CD4-positive, alpha-beta T cell treated with Interleukin-6 at 100 ng/mL for 8 hours (primary cell): ENCODE measurements at places on chromosomes 11 and 22.

- DNase-seq, result no peak
Measured at GRCh38 chr22:42984397-42984796, 30.6 kb downstream of the PACSIN2 start.

GRCh38 chr11:11987503-11988022, 20.9 kb downstream of the DKK3 start:
- no peak for DNase-seq

GRCh38 chr11:71459767-71460320, 6.8 kb downstream of the NADSYN1 start:
- DNase-seq, result no peak

DNA sequence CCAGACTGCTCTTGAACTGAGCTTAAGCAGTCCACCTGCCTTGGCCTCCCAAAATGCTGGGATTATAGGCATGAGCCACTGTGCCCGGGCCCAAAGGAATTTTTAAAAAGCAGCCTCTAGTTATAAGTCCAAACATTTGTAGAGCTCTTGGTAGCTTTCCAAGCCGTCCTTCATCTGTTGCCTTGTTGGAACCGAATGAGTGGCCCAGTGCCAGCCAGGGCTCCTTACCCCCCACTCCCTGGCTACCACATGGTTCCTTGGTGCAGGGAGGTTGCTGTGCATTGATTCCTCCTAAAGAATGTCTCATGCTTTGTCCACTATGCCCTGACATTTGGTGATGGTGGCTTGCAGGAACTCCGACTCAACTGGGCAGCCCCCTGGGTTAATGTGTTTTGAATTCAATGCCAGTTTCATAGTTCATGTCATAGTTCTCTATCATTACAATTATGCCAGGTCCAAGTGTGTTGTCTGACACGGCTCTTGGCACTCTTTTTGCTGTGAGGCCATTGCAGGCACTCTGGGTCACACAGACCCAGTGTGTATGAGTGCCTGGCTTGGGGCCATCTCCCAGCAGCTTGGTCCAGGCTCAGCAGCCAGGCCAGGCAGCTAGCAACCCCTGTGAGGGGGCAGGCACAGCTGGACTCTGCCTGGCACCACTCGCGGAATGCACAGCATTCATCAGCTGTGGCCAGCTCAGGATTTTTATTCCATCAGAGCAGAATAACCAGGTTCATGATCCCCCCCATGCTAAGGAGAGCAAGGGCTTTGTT, 13.3 kb upstream of the MICALL1 start:
- DNase-seq, result no peak

- no peak for DNase-seq
Measured at GRCh38 chr11:121282886-121283502, 9.6 kb upstream of the SC5D start.

DNA sequence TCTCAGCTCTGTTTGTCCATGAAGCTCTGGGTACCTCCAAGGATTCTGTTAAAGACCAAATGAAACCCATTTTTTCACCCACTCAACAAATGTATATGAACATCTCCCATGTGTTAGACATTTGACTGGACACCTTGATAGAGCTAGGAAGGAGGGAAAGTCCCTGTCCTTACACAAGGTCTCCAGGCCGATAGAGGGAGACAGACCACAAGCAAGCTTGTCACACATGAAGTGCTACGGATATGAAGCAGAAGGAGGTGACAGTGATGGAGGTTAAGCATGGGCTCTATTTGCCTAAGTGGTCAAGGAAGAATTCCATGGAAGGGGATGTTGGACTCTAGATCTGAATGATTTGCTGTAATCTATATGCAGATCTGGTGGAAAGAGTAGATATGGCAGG, 138.5 kb downstream of the MYO18B start:
- no peak for DNase-seq

DNA sequence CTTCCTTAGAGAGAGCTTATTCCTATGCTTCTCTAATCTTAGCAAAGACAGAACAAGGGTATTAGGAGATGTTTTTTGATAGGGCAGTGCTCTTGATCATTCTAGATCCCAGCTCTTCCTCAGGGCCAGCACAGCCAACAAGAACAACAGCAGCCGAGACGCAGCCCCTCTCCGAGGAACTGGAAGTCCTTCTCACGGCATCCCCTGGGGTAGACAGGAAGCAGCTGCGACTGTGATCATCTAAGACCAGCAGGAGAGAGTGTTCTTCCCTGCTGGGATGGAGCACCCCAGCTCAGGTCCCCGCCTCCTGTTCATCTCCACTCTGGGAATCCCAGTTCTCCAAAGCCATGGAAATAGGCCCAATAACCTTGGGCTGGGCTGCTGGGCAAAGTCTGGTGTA, 29.6 kb downstream of the IRAG1 start:
- DNase-seq, result no peak

GRCh38 chr22:37435970-37436603, 8.8 kb upstream of the ELFN2 start:
- no peak for DNase-seq

DNA sequence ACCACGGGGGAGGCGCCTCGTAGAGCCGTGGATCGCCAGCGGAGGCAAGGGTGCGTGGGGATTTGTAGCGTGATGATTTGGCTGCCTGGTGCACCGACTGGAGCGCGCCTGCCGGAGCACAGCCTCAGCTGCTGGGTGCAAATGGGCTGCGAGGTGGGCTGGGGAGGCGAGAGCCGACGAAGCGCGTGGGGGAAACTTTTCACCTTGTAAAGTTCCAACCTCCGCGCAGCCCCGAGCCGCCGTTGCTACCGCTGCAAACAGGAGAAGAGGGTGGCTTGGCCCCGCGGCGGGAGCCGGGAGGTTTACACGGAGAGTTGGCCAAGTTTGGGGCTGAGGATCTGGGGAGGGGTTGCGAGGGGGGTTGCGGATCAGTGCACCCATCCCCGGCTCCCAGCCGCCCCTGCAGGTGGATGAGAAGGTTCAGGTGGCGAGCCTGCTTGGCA, 528 bp downstream of the FAT3 start:
- no peak for DNase-seq

DNA sequence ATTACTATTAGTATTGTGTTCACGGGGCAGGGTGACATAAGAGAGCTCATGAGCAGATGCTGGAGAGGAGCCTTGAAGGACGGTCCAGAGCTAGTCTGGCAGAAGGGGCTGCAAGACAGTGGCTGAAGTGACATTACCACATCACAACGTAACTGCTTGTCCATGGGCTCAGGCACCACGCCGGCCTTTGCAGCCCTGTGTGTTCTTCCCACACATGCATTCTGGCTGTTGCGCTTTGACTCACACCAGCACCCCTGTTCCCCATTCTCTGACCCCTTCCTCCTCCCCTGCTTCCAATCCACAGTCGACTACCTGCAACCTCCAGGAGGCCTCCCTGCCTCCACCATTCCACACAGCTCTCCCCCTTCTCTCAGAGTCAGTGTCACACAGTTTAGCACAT, 103.3 kb downstream of the ME3 start:
- no peak for DNase-seq

DNA sequence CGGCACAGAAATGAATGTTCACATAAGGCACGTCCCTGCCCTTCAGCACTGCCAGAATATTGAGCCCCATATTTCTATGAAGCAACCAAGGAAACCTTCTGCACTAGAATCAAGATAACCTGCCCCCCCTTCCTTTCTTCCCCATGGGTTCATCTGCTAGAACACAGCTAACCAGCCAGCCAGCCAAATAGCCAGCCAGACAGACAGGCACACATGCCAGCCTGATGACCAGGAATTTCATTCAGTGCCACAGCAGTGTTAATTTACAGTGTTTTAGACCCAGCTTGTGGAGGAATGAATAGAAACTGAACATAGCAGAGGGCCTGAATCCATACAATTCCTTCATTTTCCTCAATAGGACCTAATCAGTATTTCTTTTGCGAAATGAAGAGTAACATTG, 57.0 kb downstream of the TENM4 start:
- no peak for DNase-seq

GRCh38 chr11:126480015-126480409, 124.5 kb downstream of the ST3GAL4 start:
- no peak for DNase-seq

- DNase-seq, result no peak
Measured at GRCh38 chr22:23791738-23792645, 5.2 kb downstream of the SMARCB1 start.

DNA sequence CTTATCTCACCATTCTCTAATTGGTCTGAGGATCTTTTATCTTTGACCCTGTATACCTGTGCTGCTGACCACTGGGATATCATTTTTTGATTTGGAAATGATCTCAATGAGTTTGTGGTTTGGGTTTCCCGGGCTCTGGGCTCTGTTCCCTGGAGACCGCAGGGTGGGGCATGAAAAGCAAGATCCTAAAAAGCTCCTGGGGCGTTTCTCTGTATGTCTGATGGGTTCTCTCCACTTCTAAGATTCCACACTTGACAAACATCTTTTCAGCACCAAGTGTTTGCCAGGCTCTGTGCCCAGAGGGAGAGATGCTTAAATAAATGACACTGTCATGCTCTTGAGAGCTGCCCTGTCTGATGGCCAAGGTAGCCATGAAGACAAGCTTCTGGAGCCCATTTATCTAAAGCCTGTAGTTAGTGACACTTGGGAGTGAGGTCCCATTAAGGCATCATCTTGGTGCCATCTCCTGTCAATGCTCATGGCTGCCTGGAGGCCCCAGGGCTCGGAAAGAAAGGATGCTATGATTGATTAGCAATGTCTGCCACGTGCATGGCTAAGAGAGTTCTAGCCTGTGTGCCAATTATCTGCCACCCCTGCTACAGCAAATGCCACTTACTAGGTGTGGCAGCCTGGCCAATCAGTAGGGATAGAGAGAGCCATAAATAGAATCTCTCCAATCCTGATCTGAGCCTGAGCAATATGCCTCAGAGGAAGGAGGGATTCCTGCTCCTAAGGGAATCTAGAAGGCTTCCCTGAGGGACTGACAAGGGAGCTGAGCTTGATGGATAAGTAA, 531.6 kb downstream of the MN1 start:
- no peak for DNase-seq

GRCh38 chr11:3854660-3854976, 846 bp upstream of the STIM1 start:
- DNase-seq, result no peak

GRCh38 chr11:92330114-92330513, 105.5 kb downstream of the FAT3 start:
- DNase-seq, result no peak

GRCh38 chr11:58771458-58771855, 39.7 kb upstream of the GLYAT start:
- no peak for DNase-seq

GRCh38 chr22:37316875-37317371, 34.6 kb downstream of the CYTH4 start:
- DNase-seq, result peak; percentile 76

GRCh38 chr11:110093407-110094297, 460 bp downstream of the ZC3H12C start:
- DNase-seq, result no peak

- no peak for DNase-seq
Measured at GRCh38 chr22:21791635-21792625, 56.3 kb upstream of the YPEL1 start.

DNA sequence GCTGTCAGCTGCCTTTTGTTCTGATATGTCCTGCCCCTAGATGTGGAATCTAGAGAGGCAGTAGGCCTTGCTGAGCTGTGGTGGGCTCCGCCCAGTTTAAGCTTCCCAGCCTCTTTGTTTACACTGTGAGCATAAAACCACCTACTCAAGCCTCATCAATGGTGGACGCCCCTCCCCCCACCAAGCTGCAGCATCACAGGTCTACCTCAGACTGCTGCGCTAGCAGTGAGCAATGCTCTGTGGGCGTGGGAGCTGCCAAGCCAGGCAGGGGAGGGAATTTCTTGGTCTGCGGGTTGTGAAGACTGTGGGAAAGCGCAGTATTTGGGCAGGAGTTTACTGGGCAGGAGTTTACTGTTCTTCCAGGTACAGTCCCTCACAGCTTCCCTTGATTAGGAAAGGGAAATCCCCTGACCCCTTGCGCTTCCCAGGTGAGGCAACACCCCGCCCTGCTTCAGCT, 98.5 kb downstream of the SMCO4 start:
- no peak for DNase-seq

DNA sequence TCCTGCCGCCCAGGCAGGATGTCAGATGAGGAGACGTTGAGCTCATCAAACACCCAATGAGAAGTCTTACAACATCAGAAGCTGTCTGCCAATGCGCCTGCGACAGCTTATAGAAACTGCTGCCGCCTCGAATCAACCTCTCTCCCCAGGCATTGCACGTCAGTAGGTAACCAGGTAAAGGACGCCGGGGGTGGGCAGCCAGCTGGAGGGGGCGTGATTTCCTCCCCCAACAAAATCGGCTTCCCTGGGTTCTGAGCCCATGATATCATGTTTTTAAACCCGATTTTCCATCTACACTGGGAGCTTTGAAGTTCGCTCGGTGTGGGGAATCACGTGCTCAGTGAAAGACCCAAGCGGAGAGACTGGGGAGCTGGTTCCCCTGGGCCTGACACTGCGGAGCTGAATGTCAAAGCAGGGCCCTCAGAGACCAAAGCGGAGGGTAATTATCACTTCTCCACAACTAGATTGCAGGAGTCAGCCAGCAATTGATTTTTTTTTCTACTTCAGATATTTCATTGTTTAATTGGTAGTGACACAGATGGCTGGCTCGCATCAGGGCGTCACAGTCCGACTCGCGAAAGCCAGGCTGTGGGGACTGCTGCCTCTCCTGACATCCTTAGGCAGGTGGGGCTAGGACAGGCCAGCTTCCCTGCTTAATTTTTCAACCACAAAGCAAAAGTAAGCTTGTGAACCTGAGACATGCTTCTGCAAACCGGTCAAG, 15.4 kb downstream of the FAM83F start:
- peak; percentile 36 for DNase-seq

GRCh38 chr22:18110954-18111758, 547 bp downstream of the TUBA8 start:
- DNase-seq, result no peak

DNA sequence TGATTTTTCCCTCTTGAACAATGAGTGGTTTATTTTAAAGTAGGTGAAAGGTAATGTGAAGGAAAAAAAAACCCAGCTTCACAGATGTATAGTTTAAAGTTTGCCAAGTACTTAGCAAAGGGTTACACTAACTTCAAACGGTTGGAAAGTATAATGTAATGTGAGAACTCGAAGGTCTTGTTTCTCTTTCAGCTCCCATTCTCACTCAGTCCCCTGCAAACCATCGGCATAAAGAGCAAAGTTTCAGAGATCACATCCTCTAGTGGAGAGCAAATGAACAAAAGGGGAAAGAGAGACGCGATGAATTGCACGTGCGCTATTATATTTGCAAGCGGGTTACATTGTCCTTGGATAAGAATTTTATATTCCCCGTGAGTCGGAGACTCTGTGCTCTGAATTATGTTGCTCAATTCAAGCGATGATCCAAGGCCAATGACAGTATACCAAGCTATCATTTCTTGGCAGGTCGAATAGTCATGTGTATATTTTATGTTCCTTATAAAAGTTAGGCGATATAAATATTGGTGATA, 37.6 kb upstream of the BIRC3 start:
- DNase-seq, result no peak
